ENCODE measurements at places on chromosomes 6 and 20.

DNA sequence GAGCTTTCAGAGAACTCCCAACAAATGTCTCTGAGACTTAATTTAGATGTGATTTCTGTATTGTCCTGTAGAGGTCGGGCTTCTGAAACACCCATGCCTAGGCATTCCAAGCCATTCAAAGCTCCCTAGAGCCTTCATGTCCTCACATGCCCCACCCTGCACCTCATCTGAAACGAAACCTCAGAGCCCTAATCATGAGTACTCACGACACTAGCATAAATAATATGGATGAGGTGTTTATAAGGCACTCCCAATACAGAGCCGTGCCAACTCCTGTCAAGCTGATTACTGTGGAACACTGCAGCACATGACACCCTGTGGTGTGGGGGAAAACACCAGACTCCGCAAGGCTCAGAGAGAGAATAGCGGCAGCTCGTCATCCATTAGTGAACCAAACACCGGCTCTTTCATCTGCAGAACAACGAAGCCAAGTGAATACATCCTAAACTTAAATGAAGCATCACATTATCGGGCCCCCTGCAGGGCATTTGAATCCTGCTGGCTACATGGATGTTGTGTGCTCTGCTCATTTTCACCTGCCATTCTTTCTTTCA lies 83.8 kb downstream of the FNDC1 start:
- DNase-seq, result no peak

DNA sequence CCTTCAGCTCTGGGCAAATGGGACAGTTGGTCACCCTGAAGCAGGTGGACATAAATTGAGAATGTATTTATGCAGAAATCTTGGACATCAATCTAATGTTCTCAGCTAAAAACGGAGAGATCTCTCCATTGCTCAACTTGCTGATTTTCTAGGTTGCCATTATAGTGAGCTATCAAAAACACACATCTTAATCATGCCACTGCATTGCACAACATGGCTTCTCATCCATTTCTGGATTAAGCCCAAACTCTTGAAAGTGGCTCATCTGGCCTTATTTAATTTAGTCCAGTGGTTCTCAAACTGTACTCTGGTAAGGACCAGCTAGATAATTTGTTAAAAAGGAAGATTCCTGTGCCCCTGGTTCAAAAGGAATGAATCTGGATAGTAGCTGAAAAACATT lies 324.9 kb upstream of the CITED2 start:
- DNase-seq, result no peak

DNA sequence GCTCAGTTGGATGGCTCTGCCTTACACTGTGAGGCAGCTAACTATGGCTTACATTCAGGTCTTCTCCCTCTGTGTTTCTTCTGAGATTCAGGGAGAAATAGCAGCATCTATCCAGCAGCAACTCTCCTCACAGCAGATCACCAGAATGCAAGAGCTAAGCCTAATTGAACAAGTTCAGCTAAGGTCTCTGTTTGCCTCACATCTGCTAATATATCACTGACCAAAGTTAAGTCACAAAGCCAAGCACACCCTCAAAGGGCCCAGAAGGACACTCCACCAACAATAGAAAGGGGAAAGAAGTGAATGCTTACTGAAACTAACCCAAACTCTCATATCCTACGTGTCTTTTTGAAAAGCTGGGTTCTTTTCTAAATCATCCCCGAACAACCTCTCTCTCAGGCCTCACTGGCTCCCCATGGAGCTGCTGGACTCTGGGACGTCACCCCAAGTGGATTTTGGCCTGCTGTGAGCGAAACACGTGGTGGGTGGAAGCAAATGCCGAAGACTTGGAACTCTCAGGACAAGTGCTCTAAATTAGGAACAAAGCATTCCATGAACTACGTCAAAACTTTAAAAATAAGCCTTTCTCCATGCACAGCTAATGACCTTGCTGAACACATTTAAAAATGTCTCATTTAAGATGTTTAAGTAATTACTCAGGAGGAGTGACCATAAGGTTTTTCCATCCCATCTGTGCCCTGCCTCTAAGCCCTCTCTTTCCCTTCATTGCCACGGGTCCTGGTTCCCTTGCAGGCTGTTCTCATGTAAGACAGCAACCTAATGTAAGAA lies 167.5 kb upstream of the PLCB4 start:
- no peak for DNase-seq

DNA sequence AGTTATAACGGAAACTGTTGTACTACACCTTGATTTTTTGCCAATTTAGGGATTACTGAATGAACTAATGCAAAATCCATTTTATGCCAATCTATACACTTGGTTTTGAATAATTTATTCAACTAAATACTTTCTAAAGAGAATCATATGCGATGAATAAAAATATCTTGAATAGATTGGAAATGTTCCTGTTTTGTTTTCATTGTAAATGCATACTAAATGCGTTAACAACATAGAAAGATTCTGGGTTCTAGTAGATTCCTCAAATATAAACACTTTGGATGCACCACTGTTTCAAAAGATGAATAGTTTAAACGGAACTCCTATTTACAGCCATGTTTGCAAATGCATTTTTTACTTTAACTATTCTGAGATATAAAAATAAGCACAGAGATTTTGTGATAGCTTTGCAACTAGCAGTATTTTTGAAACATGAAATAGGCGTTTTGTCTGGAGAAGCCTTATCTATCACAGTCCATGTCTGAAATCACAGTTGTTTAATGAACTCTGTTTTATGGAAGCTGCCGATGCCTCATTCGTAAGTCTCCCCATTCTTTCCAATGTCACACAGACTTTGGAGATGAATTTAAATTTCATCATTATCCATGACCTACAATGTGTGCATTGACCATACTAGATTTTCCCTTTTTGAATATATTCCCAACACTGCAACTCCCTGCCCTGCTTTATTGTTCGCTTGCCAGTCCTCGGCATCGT lies 277.7 kb upstream of the QKI start:
- DNase-seq, result no peak

DNA sequence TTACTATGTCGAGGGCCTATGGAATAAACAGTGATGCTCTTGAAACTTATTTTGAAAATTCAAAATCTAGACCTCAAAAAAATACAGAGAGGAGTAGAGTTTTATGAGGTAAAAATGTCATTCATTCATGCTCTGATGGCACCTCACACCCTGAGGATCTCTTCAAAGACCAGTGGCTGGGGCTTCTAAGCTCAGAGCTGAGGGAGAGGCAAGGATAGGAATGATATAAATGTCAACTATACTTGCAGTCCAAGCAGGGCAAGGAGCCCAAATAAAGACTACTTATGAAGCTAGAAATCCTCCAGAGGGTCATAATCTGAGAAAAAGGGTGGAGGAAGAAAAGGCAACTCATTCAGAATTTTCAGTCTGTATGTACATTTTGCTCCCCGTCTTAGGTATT lies 136.7 kb upstream of the CARMIL1 start:
- DNase-seq, result no peak

DNA sequence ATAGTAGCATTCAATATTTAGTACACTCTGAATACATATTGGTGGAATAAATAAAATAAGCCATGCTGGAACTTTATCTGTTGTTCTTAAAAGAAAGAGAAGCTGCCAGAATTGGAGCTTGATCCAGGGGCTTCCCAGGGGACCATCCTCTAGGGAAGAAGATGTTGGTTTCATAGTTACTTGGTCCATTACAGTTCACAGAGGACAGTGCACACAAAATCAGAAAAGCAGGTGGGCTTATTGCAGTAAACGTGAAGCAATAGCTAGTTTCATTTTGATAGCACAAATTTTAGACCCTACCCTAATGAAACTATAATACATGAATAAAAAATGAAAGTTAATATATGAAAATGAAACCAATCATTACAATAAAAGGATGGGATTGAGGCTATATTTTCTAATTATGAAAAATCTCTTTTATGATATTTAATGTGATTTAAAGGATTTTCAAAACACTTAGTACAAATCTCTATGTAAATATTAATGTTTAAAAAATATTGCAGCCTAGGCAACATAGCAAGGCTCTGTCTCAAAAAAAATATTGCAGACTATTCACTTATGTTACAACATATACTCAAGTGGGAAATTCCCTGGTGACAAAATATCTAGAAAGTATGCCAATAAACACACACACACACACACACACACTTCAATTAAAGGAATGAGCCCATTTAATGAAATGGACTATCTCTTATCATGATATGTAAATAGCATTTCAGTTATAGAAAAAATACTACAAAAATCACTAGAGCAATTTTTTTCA lies 227.0 kb upstream of the MARCKS start:
- DNase-seq, result no peak

- no peak for DNase-seq
These were observed 33.6 kb downstream of the WFDC3 start for GRCh38 chr20:45758096-45758495.

GRCh38 chr20:3103369-3104032 lies 19.0 kb upstream of the AVP start:
- DNase-seq, result no peak

- no peak for DNase-seq
These were observed 33.9 kb downstream of the ADTRP start for GRCh38 chr6:11744753-11745152.

GRCh38 chr6:116667623-116668022 lies 943 bp downstream of the ZUP1 start:
- DNase-seq, result no peak

GRCh38 chr6:156852147-156852857 lies 75.1 kb downstream of the ARID1B start:
- no peak for DNase-seq

- DNase-seq, result no peak
These were observed 344.7 kb downstream of the CDC5L start for GRCh38 chr6:44732243-44732642.

DNA sequence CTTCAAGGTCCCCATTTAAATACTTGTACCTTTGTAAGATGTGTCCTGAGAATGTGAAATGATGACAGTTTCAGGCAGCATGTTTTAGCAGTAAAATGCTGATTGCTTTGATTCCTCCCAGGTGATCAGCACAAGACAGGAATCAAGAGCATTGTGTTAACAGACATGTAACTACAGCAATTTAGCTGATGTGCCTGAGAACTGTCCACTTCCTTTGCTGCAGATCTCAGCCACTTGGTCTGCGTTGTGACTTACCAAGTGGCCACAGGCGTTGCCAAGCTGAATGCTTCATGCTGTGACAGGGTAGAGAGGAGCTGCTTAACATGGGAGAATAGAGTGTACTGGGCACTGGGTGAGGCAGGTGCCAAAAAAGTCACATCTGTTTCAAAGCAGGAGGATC lies 767.0 kb upstream of the POU3F2 start:
- DNase-seq, result no peak

DNA sequence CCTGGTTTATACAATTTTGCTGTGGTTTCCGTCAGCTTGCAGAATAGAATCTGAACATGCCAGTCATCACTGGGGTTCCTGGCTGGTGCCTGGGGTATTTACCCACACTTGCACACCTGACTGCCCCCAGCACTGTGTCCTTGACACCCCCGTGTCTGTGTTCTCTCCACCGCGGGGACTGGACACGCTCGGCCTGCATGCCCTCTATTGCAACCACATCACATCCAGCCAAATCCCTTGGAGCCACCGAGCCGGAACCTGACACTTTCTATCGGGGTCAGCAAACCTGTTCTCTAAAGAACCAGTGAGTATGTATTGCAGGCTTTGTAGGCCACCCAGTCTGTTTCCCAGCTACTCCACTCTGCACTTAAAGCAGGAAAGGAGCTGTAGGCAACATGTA lies 527.5 kb downstream of the PRKN start:
- DNase-seq, result no peak

DNA sequence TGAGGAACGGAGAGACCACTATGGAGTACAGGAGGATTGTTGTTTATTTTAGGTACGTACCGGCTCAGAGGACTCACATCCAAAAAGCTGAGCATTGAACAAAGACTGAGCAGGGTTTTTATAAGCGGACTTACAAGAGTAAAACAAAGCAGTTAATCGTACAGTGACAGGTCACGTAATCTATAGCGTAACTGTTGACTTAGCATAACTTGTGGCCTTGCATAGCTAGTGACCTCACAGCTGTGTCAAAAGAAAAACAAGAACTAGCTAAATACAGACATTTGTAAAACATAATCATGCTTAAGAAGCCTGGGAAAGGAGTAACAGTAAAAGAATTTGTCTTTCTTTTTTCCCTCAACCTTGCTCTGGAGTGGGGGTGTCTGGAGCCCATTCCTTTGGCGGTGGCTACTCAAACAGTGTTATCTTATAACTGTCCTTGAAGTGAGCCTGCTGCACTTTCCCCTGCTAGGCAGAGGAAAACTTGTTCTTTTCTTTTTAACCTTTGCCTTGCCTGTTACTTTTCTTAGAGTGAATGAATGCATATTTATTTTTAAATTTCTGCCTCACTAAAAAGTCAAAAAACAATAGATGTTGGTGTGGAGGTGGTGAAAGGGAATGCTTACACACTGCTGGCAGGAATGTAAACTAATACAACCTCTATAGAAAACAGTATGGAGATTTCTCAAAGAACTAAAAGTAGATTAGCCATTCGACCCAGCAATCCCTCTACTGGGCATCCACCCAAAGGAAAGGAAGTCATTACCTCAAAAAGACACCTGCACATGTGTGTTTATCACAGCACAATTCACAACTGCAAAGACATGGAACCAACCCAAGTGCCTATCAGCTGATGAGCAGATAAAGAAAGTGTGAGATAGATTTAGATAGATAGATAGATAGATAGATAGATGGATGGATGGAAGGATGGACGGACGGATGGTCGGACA lies 109.0 kb downstream of the TAF4 start:
- DNase-seq, result no peak

GRCh38 chr6:48713612-48714011 lies 602.6 kb upstream of the PTCHD4 start:
- no peak for DNase-seq

DNA sequence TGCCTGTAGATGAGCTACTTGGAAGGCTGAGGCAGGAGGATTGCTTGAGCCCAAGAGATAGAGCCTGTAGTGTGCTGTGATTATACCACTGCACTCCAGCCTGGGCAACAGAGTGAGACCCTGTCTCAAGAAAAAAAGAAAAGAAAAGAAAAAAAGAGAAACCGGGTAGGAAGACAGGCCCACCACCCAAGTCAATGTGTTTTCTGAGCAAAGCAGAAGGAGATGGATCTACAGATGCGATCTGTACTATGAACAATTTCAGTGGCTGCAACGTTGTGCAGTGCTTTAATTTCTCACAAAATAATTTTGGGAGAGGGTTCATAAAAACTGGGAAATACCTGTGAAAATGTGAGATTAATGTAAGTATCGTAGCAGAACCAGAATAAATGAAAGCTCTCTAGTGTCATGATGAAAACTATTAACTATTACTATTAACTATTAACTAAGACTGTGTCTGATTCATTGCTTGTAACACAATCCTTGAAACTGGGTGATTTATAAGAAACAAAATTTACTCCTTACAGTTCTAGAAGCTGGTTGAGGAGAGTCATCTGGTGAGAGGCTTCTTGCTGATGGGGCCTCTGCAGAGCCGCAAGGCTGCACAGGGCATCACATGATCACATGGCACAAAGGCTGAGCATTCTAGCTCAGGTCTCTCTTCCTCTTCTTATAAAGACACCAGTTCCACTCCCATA lies 233.1 kb upstream of the ZNF217 start:
- no peak for DNase-seq
